ENCODE measurements at places on chromosomes 5 and 9.

DNA sequence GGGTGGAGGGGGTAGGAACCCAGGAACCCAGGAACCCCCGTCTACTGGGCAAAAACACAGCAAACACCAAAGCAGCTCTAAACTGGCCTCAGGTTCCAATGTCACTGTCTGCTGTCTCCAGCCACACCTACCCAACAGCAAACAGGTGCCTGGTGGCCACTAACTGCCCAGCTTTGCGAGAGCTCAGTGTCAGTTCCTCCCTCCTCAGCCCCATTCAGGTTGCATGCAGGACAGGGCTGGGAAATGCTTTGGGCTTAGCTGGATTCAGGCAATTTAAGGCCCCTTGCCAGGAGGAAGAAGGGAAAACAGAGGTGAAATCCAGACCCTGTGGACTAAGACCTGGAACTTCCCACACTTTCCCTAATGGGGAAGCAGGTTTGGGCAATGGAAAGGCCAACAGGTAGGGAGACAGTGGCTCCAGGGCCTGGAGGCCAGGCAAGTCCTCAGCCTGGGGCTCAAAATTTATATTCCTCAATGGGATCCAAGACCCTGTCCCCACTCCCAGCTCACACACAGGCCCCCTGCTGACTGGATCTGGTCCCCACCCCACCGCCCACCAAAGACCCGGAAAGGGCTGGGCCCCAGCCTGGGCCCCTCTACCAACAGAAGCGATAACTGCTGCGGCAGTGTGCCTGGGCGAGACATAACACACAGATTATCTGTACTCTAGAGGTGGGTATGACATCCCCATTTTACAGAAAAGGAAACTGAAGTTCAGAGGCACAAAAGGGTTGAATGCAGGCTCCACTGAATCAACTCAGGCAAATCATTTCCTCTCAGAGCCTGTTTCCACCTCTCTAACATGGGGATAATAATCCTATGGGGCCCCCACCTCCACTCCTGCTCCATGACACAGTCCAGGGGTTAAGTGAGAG, 3.5 kb downstream of the EEIG1 start:
- DNase-seq, result no peak

- no peak for DNase-seq
These were observed 33.1 kb downstream of the FABP6 start for GRCh38 chr5:160262151-160263074.

DNA sequence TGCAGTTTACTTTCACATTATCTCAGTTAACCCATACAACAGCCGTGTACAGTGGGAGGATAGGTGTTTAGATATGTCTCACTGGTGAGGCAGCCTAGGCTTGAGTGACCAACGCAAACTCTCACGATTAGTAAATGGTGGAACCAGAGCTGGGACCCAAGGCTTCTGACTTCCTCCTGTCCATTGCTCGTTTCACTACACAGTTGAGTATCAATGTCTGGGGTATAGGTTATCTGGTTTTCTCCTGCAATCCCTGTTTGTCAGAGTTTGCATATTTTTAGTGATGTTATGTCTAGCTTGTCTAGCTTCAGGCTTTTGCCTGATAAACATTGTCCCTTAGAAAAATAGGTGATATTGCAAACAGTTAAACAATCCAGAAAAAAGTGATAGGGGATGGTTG, 62.6 kb downstream of the NUP214 start:
- no peak for DNase-seq

DNA sequence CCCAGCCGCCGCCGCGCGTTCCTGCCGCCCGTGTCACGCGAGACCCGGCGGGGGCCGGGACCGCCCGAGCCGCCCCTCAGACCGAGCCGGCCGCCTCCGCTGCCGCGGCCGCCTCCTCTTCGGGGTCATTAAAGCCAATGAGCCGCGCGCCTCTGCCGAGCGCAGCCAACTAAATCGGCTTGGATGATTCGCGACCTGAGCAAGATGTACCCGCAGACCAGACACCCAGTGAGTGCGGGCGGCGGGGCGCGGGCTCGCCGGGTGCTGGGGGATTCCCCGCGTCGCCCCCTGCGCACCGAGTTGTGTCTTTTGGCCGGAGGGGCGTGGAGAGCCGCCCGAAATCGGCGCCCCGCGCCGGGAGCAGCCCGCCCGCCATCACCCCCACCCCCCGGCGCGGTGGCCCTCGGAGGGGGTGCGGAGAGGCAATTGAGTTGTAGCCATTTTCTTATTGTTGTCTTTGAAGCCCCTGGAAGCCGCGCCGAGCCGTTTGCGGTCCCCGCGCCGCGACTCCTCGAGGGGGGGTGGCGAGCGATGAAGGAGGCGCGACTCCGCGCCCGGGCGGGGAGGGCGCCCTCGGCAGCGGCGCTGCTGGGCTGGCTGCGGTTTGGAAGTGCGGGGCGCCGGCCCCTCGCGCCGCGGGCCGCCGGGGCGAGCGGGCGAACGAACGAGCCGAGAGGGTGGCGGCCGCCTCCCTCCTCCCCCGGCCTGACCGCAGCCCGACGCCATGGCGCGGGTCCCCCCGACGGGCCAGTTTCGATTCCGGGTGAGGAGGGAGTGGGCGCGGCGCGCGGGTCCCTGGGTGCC, 1.0 kb downstream of the TLE4 start:
- peak; percentile 50 for DNase-seq

DNA sequence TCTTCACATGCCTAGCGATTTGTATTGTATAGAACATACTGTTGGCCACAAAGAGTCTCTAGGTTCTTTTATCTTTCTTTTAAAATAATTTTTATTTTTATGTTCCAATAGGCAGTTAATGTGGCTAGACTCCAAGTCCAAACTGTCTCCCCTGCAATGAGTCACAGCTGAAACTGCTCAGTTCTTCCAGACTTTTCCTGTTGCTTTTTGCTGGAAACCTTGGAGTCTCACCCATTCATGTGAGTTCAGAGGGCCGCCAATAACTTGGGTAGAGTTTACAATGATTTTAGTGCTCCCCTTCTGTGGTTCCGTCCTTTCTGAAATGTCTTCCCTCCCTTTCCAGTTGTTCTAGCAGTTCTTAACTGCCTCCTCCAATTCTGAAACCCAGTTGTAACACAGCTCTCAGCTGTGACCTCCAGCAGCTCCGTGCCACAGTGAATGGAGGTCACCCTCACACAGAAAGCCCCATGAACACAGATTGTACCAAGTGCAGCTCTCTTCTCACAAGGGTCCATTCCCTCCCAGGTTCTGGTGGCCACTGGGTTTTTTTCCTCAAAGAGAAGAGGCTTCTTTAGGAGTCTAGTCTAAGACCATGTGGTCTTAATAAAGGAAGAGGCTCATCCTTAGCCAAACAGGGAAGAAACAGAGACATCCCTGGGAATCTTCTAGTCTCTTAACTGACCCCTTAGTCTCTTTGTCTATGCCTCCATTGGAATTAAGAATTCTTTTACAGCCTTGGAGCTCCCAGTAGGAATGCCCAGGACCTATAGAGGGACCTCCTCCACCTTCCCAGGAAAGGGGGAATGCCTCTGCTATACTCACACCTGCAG, 198.5 kb downstream of the SPOCK1 start:
- DNase-seq, result no peak

DNA sequence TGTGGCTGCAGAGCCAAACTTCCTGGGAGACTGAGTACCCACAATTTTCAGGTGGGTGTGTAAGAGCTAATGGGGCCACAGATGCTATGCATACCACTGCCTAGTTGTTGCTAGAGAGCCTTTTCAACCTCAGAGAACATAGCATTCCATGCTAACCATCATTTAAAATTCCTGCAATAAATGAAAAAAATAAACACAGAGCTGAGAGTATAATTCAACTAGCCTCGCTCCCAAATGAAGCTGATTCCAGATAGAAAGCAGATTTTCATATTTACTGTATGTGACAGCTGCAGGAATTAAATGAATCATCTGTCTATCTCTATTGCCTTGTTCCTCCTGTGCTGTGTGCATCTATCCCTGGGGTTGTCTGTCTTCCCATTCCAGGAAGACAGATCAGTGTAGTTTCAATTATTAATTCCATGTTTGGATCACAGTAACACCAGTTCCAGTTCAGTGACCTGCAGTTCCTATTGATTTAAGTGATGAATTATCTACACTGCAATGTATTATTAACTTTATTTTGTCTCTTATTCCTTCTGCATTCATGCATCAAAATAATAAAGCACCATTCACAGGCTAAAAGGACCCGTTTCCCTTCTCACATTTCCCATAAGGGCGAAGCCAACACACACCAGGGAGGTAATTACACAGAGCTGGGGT, 324.5 kb downstream of the SLIT3 start:
- DNase-seq, result no peak

DNA sequence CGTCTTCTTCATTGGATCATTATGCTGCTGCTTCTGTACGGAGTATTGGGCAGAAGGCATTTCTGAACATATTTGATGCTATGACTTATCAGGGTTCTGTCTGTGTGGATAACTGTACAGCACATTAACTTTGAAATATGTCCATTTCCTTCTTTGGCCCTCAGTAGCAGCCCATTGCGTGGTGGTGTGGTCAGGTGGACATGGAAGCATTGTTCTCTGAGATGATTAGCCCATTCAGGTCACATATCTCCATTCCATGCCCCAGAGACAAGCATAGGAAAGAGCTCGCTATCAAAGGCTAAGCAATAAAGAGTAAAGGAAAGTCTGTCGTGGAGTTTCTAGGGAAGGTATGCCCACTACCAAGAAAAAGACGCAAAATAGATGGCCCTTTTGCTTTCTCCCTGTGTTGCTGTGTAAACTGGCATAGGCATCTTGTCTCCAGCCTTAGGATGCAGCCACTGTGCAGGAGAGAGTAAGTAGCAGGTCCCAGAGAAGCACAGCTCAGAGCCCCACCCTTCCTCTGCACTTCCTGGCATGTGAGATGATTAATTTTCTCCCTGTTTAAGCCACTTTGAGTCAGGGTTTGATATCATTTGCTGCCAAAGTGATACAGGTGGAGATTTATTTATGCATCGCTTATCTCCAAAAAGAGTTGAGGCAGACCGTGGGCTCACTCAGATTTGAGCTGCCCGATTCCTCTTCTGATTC, 221.9 kb downstream of the PDZD2 start:
- DNase-seq, result no peak

DNA sequence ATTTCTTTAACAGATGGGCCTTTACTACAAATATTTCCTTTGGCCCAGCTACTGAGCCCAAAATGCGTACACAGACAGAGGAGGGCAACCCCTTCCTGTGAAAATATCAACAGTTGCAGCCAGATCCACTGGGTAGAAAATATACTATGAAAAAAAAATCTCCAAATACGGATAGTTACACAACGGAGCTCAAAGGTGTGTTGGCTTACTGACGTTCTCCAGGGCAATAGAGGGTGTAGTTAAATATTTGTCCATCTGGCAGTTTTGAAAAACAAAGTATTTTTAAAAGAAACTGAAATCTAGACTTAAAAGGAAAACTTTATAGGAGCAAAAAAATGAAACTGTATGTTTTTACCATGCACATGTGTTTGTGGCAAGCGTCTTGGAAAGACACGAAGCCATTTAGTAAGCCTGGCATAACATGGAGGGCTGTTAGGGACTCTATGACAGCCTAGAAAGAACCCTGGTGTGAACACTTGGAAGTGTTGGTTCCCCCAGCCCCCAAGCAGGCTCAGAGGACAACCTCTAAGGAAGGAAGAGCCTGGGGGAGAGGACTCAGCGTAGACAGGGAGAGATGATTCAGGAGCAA, 157.8 kb upstream of the TRPM3 start:
- DNase-seq, result no peak

GRCh38 chr5:134129411-134130238, 15.1 kb downstream of the TCF7 start:
- DNase-seq, result no peak

- no peak for DNase-seq
These were observed 1.2 kb upstream of the AK3 start for GRCh38 chr9:4742246-4742645.

GRCh38 chr5:83683836-83684235, 36.8 kb downstream of the HAPLN1 start:
- DNase-seq, result no peak

- no peak for DNase-seq
These were observed 25.0 kb downstream of the SLC25A25 start for GRCh38 chr9:128093011-128093410.

DNA sequence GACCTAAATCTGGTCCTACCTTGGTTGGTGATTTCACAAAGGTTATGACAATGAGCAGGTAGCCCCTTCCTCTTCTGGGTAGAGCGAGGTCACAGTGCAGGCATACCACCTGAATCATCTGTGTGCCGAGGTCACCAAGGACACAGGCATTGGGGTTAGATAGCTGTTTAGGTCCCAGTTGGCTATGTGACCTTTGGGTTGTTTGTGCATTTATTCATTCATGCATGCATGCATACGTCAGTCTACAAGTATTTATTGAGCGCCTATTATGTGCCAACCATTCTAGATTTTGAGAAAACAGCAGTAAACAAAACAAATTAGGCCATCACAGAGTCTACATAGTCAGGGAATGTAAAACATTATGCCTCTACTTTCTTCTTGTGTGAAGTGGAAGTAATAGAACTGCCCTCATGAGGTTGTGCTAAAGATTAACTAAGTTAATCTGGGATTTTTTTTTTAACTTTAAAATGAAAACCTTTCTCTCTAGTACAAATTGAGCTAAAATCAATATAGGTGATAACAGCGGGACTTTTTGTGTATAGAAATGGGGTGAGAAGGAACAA, 104.7 kb upstream of the SLC12A2 start:
- no peak for DNase-seq

DNA sequence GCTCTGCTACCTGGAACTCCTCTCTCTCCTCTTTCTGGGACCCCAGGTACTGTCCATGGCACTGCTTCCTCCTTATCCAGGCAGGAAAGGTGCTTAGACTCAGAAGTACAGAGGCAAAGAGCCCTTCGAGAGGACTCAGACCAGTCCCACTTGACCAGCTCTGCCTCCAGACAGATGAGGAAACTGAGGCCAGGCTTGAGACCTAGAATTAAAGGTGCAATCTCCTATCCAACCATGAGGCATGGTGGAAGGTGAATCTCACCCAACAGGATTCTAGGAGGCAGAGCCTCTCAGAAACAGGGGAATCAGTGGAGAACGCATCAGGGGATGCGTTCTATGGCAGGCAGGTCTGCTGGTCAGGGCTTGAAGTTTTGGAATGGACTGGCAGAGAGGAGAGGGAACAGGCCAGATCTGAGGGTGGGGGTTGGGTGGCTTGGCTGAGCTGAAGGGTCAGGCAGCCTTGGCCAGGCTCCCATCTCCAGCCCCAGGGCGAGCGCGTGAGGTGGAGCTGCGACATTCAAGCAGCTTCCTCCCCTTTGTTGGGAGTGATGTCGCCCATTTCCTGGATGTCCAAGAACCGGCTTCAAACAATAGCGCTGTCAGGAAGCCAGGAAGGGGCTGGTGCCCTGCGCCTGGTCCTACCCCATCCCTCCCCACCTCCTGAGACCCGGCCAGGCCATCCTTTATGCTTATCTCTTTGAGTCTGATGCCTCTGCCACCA, 26.2 kb downstream of the NDUFA8 start:
- no peak for DNase-seq

DNA sequence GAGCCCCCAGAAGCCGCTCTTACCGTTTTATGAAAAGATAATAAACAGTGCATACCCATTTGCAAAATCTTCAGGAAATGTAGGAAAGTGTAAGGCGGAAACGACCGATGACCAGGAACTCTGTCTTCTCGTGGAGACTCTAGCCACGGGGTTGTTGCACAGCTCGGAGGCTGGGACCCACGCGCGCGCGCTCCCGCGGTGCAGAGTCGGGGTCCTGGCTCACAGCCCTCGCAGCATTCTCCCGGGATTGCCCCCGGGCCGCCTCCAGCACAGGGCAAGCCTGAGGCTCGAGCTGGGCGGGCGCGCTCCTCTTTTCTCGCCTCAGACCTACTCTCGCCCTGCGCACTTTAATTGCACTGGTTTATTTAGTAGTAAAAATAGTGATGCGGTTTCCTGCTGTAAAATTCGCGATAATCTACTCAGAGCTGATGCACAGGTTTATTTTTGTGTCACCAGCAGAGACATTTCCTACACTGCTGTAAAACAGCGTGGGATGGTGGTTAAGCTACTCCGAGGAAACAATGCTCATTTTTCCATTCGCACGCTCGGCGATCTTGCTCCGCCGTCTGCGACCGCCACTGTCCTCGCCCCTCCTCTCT, 15.5 kb downstream of the TRIM7 start:
- DNase-seq, result no peak

All from stimulated activated CD8-positive, alpha-beta memory T cell treated with anti-CD3 and anti-CD28 coated beads, Interleukin-12 subunit alpha, Interleukin-12 subunit beta, amount 100 ng/mL, for 4 hours (primary cell).